ENCODE measurements at places on chromosomes 5 and 9.

DNA sequence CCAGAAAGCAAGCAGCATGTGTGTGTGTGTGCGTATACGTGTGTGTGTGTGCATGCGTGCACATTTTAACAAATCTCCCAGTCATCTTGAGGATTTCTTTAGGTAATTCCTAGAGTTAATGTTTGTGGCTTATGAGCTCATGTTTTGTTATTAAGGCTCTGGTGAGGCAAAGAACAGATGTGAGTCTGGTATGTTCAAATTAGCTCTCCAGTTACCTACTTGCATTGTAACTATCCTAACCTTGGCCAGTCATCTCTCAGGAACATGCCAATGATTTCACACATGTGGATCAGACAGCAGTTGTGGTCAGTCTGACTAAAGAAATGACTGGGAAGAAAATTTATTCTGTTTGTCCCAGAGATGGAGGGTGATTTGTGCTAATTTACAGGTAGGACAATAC is 163.1 kb downstream of the IZUMO3 start:
- no peak overlapping the region for H3K27ac ChIP-seq
- no peaks in the 10 kb centered on the region for H3K36me3 ChIP-seq
- no peak overlapping the region for H3K4me3 ChIP-seq
- no peaks in the 10 kb centered on the region for H3K27me3 ChIP-seq
- H3K4me1 ChIP-seq, result peaks cover 7% of the 10 kb centered on the region

- no peaks in the 10 kb centered on the region for H3K27me3 ChIP-seq
- peaks cover 35% of the 10 kb centered on the region for H3K4me1 ChIP-seq
- DNase-seq, result no peak
- H3K4me3 ChIP-seq, result no peak overlapping the region
- H3K36me3 ChIP-seq, result no peaks in the 10 kb centered on the region
These were observed 15.0 kb downstream of the NAIF1 start for GRCh38 chr9:128051932-128052709.

DNA sequence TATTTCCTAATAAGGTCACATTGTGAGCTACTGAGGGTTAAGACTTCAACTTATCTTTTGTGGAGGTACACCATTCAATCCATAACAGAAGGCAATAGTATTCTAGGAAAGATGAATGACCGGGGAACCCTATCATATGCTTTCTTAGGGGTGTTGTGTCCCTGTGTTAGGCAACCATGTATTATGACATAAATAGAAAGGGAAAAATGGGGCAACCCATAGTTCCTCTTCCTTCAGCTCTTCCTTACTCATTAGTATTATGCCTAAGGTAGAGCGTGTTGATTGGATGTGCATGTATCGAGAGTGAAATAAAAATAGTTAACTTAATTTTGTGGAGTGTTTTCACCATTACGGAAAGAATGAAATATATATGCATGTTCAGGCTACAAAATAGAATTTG is 6.0 kb upstream of the CCNJL start:
- H3K36me3 ChIP-seq, result no peaks in the 10 kb centered on the region
- no peak overlapping the region for H3K27ac ChIP-seq

DNA sequence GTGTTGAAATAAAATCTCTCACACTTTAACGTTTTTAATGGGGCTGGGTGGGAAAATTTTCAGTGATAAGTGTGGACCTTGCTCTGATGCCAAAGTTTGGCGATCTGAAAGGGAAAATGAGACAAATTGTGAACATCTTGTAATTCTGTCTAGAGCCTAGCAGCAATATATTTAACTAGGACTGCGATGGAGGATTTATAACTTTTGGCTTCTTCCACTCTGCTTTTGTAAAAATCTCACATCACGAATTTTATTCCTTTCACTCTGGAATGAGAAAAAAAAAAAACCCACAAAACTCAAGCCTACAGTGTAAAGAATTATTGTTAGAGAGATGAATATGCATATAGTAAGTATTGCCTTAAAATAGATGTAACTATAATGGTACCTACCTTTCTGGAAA is 19.9 kb downstream of the CCNH start:
- H3K27ac ChIP-seq, result peak overlapping the region; percentile 10
- DNase-seq, result no peak
- H3K36me3 ChIP-seq, result peaks cover 48% of the 10 kb centered on the region
- H3K27me3 ChIP-seq, result no peaks in the 10 kb centered on the region
- H3K4me1 ChIP-seq, result no peaks in the 10 kb centered on the region
- H3K4me3 ChIP-seq, result no peak overlapping the region

DNA sequence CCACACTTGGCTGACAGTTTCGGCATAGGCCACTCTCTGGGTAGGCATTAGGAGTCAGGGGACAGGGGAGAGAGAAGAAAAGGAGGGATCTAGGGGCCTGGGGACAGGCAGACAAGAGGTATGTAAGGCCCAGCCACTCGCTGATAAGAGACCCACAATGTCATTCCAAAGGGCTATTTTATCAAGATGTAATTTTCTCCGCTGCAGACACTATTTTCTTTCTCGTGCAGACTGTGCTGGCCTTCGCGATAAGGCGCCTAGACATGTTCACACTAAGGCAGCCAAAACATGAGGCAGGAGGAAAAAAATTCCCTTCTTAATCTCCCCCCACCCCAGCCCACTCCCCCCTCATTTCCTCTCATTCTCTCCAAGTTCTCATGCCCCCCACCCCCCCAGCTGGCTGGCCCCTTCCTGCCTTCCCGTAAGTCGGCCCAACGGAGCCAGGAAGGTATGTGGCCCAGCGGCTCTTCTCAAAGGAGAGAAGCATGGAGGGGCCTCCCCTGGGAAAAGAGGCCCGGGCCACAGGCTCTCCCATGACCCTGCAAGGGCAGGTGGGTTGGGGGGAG is 44.9 kb upstream of the SYNPO start:
- no peak for DNase-seq
- peaks cover 85% of the 10 kb centered on the region for H3K4me1 ChIP-seq
- H3K27me3 ChIP-seq, result no peaks in the 10 kb centered on the region
- H3K4me3 ChIP-seq, result no peak overlapping the region

- H3K36me3 ChIP-seq, result no peaks in the 10 kb centered on the region
- no peak overlapping the region for H3K4me3 ChIP-seq
- no peak for DNase-seq
- peaks cover 6% of the 10 kb centered on the region for H3K4me1 ChIP-seq
- no peaks in the 10 kb centered on the region for H3K27me3 ChIP-seq
These were observed 155.0 kb downstream of the PRELID2 start for GRCh38 chr5:145680169-145680568.

- peaks cover 40% of the 10 kb centered on the region for H3K4me1 ChIP-seq
- no peaks in the 10 kb centered on the region for H3K27me3 ChIP-seq
- H3K36me3 ChIP-seq, result no peaks in the 10 kb centered on the region
- no peak overlapping the region for H3K4me3 ChIP-seq
- no peak for DNase-seq
These were observed 152.1 kb upstream of the SLC24A2 start for GRCh38 chr9:19940811-19941535.

- H3K4me1 ChIP-seq, result peaks cover 7% of the 10 kb centered on the region
- peaks cover 2% of the 10 kb centered on the region for H3K36me3 ChIP-seq
- no peak for DNase-seq
- peak overlapping the region; percentile 94 for H3K4me3 ChIP-seq
- peaks cover 16% of the 10 kb centered on the region for H3K27me3 ChIP-seq
These were observed 694 bp upstream of the PHPT1 start for GRCh38 chr9:136848393-136849037.

GRCh38 chr5:68172314-68172713 is 43.2 kb upstream of the PIK3R1 start:
- no peak overlapping the region for H3K4me3 ChIP-seq
- H3K36me3 ChIP-seq, result no peaks in the 10 kb centered on the region
- H3K27ac ChIP-seq, result no peak overlapping the region
- peaks cover 16% of the 10 kb centered on the region for H3K4me1 ChIP-seq

DNA sequence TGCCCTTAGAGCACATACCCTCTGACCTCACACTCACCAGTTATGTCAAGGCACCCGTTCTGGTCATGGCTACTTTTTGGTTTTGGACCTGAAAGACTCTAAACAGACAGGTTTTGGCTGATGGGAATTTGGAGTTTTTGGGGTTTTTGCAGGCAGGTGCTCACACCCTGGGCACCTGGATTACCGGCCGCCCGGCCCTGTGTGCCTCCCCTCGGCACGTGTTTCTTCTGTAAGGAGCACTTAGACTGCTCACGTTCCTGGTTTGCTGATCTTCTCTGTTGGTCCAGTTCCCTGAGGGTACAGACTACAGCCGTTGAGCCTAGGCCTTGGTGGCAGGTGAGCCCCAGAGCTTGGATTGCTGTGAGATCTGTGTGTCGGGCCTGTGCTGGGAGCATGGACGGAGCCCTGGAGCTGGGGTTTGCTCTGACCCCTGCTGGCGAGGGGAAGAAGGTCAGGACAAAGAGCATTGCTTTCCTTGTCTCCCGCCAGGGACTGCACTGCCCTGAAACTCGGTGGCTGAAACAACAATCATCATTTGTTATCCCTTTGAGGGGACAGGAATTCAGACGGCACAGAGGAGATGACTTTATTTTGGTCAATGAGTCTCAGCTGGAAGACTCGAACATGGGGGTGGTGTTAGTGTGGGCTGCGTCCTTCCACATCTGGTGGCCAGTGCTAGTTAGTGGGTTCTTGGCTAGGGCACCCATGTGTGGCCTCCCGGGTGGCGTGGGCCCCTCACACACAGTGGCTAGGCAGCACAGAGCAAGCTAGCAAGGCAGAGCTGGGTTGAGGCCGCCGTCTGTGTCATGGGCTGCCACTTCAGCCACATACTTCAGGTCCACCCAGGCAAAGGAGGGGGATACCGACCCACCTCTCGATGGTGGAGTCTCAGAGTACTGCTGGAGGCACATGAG is 76.4 kb downstream of the EHMT1 start:
- no peaks in the 10 kb centered on the region for H3K36me3 ChIP-seq
- peak overlapping the region; percentile 40 for H3K27ac ChIP-seq
- no peaks in the 10 kb centered on the region for H3K27me3 ChIP-seq
- H3K4me3 ChIP-seq, result no peak overlapping the region
- peaks cover 31% of the 10 kb centered on the region for H3K4me1 ChIP-seq

- H3K4me3 ChIP-seq, result no peak overlapping the region
- no peaks in the 10 kb centered on the region for H3K36me3 ChIP-seq
- DNase-seq, result no peak
- H3K27me3 ChIP-seq, result no peaks in the 10 kb centered on the region
- peaks cover 27% of the 10 kb centered on the region for H3K4me1 ChIP-seq
These were observed 1967.1 kb upstream of the WWC1 start for GRCh38 chr5:166324372-166324771.

DNA sequence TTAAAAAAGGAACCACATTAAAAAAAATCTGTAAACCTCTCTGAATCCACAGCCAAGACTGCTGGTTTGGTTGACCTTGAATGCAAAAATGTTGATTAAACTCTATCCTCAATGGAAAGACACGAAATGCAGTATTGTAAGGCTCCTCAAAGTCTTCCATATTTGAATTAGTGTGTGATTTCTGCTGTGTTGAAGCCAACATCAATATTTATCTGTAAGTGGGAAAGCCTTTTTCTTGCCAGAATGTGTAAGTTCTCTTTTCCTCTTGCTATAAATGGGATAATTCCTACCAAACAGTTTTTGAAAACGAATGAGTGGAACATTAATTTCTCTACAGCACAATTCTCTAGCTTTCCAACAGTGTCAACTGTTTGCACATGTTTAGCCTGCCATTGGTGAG is 422.1 kb upstream of the TNC start:
- H3K4me1 ChIP-seq, result peaks cover 3% of the 10 kb centered on the region
- DNase-seq, result no peak
- no peaks in the 10 kb centered on the region for H3K27me3 ChIP-seq
- no peak overlapping the region for H3K4me3 ChIP-seq
- H3K36me3 ChIP-seq, result no peaks in the 10 kb centered on the region

- H3K4me3 ChIP-seq, result no peak overlapping the region
- H3K36me3 ChIP-seq, result peaks cover 30% of the 10 kb centered on the region
- H3K27ac ChIP-seq, result no peak overlapping the region
- DNase-seq, result no peak
- no peaks in the 10 kb centered on the region for H3K4me1 ChIP-seq
These were observed 117.8 kb downstream of the ERCC6L2 start for GRCh38 chr9:95993337-95993736.

- no peak overlapping the region for H3K27ac ChIP-seq
- H3K4me1 ChIP-seq, result no peaks in the 10 kb centered on the region
- DNase-seq, result no peak
- no peak overlapping the region for H3K4me3 ChIP-seq
- no peaks in the 10 kb centered on the region for H3K27me3 ChIP-seq
These were observed 76.8 kb upstream of the TRIO start for GRCh38 chr5:14066326-14066725.

- no peak overlapping the region for H3K4me3 ChIP-seq
- H3K27ac ChIP-seq, result peak overlapping the region; percentile 6
- H3K27me3 ChIP-seq, result no peaks in the 10 kb centered on the region
- H3K36me3 ChIP-seq, result no peaks in the 10 kb centered on the region
- H3K4me1 ChIP-seq, result peaks cover 14% of the 10 kb centered on the region
These were observed 272.8 kb downstream of the CWC27 start for GRCh38 chr5:65041296-65042158.

DNA sequence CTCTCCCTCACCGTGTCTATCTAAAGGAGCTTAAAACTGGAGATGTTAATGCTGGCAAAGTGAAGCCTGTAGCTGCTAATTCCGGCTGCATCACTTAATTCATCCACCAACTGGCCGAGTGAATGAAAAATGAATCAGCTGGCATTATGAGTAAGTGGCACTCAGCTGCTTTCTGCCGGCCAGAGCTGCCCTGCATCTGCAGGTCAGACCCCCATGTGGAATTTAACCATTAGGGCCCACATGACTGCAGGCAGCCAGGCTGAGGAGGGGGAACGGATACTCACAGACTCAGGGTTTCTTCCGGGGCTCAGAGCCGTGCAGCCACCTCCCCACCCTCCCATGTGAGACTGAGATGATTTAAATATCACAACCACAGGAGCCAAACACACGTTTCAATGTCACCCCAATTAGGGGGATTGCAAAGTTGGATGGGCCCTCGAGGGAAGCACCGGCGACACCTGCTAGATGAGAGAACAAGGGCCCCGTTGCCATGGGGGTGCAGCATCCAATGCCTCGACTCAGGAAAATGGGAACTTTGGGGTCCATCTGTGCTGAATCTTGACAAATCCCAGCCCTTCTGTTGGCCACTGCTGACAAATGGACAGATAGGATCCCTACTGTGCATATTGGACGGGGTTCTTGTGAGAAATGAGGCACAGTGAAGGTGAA is 115.6 kb upstream of the ALDH1B1 start:
- no peaks in the 10 kb centered on the region for H3K36me3 ChIP-seq
- H3K27me3 ChIP-seq, result peaks cover 21% of the 10 kb centered on the region
- no peak overlapping the region for H3K27ac ChIP-seq

DNA sequence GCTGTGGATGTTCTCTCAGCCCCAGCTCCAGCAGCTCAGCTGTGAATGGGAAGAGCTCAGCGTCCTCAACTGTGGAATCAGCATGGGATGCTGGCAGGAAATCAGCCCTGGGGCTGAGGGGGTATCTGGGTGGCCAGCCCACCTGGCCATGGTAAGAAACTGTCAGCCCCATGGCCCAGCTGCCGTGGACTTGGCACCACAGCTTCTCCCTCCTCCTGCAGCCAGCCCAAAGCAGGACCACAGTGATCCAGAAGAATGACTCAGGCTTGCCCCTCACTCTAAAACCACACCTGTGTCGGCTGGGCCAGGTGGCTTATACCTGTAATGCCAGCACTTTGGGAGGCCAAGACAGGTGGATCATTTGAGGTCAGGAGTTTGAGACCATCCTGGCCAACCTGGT is 48.0 kb downstream of the SAR1B start:
- no peak overlapping the region for H3K4me3 ChIP-seq
- no peaks in the 10 kb centered on the region for H3K4me1 ChIP-seq
- DNase-seq, result no peak
- H3K27ac ChIP-seq, result no peak overlapping the region

GRCh38 chr9:127030814-127031740 is 91.4 kb downstream of the ANGPTL2 start:
- H3K36me3 ChIP-seq, result peaks cover 2% of the 10 kb centered on the region
- DNase-seq, result no peak
